CD4-positive, alpha-beta T cell (primary cell): ENCODE measurements at places on chromosomes 1 and 21.

- H3K27me3 ChIP-seq: no peaks in the 10 kb centered on the region
- no peak for DNase-seq
- H3K4me3 ChIP-seq: no peak overlapping the region
- peaks cover 30% of the 10 kb centered on the region for H3K36me3 ChIP-seq
These were observed 10.9 kb upstream of the METTL25B start for GRCh38 chr1:156717351-156717750.

DNA sequence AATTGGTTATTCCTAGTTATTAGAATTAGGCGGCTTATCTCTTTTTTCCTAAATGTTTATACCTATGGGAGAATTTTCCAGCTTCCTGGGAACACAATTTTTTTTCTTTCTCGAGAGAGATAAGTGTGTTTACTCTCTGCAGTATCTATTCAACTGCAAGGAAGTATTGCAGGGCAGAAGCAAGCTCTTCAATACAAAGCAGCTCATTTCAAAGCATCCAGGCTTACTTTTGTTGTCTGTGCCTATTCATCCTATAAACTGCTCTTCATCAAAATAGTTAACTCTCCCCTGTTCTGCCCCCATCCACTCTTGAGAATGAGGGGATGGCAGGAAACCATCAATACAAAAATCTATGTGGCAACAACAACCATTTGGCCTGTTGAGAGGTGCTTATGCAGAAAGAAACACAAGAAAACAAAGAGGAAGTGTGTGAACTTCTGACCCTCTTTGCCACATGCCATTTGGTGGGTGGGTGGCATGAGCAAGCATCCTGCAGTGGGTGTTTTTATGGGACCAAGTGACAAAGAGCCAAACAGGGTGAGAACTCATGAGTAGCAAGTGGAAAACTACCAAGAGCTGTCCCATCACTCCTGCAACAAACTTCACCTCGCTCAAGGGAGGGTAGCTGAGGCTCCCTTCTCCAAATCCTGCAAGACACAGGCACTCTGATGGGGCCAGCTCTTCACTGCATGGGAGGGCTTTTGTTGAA lies 50.6 kb upstream of the MRPS6 start:
- no peak overlapping the region for H3K27ac ChIP-seq
- H3K27me3 ChIP-seq: no peaks in the 10 kb centered on the region
- H3K4me1 ChIP-seq: peaks cover 18% of the 10 kb centered on the region
- no peak overlapping the region for H3K4me3 ChIP-seq

DNA sequence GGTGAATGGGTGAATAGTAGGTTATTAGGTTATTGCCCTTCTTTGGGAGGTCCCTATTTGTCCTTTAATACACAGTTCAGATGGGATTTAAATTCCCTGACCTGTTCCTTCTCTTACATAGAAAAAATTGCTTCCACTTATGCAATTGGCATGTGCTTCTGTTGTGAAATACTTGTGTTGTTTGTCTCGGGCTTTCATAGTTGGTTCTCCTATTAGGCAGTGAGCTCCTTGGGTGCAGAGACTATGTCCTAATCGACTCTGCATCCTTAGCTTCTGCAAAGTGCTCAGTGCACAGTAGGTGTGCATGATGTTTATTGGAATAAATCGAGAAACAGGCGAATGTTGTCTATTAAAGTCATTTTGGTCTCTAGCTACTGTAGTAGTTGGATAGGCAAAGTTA lies 1.3 kb upstream of the PDE4B start:
- no peaks in the 10 kb centered on the region for H3K4me1 ChIP-seq
- H3K27ac ChIP-seq: no peak overlapping the region
- peaks cover 14% of the 10 kb centered on the region for H3K27me3 ChIP-seq

DNA sequence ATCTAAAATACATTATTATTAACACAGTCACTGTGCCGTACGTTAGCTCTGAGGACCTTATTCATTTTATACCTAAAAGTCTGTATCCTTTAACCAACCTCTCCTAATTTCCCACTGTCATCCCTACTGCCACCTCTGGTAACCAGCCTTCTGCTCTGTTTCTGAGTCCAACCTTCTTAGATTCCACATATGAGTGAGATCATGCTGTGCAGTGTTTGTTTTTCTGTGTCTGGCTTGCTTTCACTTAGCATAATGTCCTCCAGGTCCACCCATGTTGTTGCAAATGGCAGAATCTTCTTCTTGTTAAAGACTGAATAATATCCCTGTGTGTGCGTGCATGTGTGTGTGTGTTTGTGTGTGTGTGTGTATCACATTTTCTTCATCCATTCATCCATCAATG lies 64.2 kb downstream of the ETS2 start:
- H3K36me3 ChIP-seq: no peaks in the 10 kb centered on the region
- no peak overlapping the region for H3K27ac ChIP-seq
- H3K4me3 ChIP-seq: no peak overlapping the region
- no peaks in the 10 kb centered on the region for H3K27me3 ChIP-seq

DNA sequence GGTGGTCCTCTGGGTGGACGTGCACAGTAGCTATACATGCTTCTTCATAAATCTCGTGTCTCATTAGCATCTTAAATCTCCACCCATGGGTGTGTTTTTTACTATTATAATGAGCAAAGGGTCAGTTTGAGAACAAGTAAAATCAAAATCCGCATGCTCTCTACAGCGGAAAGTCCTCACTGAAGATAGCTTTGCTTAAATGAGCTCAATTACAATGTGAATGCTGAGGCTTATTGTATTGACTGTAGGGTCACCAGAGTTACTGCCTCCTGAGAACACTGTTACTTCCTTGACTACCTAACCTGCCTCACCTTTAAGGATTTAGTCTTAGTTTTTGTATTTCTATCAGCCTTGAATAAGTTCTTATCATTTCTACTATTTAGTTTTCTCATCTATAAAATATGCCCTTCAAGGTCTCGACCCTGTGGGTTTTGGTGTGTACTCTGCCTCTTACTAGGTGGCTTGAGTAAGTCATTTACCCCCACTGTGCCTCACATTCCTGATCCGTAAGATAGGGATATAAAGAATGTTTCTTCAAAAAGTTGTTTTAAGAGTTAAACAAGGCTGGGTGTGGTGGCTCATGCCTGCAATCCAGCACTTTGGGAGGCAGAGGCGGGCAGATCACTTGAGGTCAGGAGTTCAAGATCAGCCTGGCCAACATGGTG lies 7.9 kb downstream of the SLAMF7 start:
- H3K27ac ChIP-seq: no peak overlapping the region
- H3K4me1 ChIP-seq: peaks cover 36% of the 10 kb centered on the region
- no peaks in the 10 kb centered on the region for H3K27me3 ChIP-seq
- H3K4me3 ChIP-seq: no peak overlapping the region
- H3K36me3 ChIP-seq: no peaks in the 10 kb centered on the region

- H3K4me1 ChIP-seq: no peaks in the 10 kb centered on the region
- DNase-seq: no peak
- H3K36me3 ChIP-seq: no peaks in the 10 kb centered on the region
- no peak overlapping the region for H3K27ac ChIP-seq
- H3K27me3 ChIP-seq: no peaks in the 10 kb centered on the region
These were observed 455.5 kb downstream of the TTLL7 start for GRCh38 chr1:83543222-83543973.

DNA sequence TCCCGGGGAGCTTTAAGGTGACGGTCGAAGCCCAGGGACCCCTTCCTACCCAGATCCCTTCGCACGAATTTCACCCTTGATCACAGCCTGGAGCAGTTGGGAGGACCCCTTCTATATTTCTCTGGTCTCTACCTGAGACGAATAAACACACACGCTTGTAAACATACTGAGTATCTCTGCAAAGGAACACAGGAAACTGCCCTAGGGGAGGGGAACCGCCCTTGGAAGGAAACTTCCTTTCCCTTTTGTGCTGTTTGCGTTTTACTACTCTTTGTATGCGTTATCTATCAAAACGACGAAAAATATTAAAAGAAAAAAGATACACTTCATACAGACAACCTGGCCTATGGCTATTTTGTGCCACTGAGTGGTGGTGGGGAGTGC lies 750 bp downstream of the NECAP2 start:
- peaks cover 43% of the 10 kb centered on the region for H3K36me3 ChIP-seq
- no peak for DNase-seq

- no peak overlapping the region for H3K4me3 ChIP-seq
- DNase-seq: no peak
- H3K4me1 ChIP-seq: no peaks in the 10 kb centered on the region
- H3K36me3 ChIP-seq: no peaks in the 10 kb centered on the region
- H3K27me3 ChIP-seq: no peaks in the 10 kb centered on the region
These were observed 1051.7 kb downstream of the TTLL7 start for GRCh38 chr1:82947278-82947677.

GRCh38 chr1:172628401-172628800 lies 30.5 kb upstream of the FASLG start:
- no peak for DNase-seq
- no peak overlapping the region for H3K4me3 ChIP-seq
- H3K27ac ChIP-seq: no peak overlapping the region
- no peaks in the 10 kb centered on the region for H3K27me3 ChIP-seq
- no peaks in the 10 kb centered on the region for H3K36me3 ChIP-seq

GRCh38 chr1:16094453-16095158 lies 21.2 kb upstream of the FAM131C start:
- DNase-seq: no peak
- H3K27ac ChIP-seq: no peak overlapping the region
- no peak overlapping the region for H3K4me3 ChIP-seq
- no peaks in the 10 kb centered on the region for H3K36me3 ChIP-seq
- H3K4me1 ChIP-seq: no peaks in the 10 kb centered on the region

GRCh38 chr1:235442788-235443429 lies 61.3 kb downstream of the B3GALNT2 start:
- peaks cover 58% of the 10 kb centered on the region for H3K36me3 ChIP-seq
- H3K4me1 ChIP-seq: no peaks in the 10 kb centered on the region
- H3K4me3 ChIP-seq: no peak overlapping the region
- DNase-seq: no peak

GRCh38 chr1:39996396-39997004 lies 41.6 kb downstream of the MFSD2A start:
- no peak overlapping the region for H3K4me3 ChIP-seq
- DNase-seq: no peak
- no peaks in the 10 kb centered on the region for H3K27me3 ChIP-seq
- H3K4me1 ChIP-seq: peaks cover 15% of the 10 kb centered on the region
- no peak overlapping the region for H3K27ac ChIP-seq

- H3K4me3 ChIP-seq: no peak overlapping the region
- no peaks in the 10 kb centered on the region for H3K36me3 ChIP-seq
- no peaks in the 10 kb centered on the region for H3K27me3 ChIP-seq
- H3K27ac ChIP-seq: no peak overlapping the region
These were observed 2.6 kb upstream of the RNF2 start for GRCh38 chr1:185042737-185043136.

DNA sequence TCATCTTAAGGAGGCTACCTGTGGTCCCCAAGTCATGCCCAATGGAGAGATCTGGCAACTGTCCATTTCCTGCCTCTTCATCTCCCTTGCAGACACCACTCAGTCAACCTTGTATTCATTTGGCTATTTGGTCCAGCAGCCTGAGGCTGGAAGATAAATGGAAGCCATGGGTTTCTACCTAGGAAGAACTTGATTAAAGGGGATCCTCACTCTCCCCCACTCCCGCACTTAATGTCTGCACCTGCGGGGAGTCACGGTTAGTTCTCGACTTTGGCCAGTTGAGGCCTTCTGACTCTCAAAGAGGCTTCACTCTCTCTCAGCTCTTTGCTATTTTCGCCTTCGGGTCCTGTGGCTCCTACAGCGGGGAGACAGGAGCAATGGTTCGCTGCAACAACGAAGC lies 8.4 kb upstream of the ATXN7L2 start:
- peaks cover 4% of the 10 kb centered on the region for H3K4me1 ChIP-seq
- no peak overlapping the region for H3K27ac ChIP-seq
- H3K4me3 ChIP-seq: no peak overlapping the region
- H3K36me3 ChIP-seq: no peaks in the 10 kb centered on the region
- H3K27me3 ChIP-seq: peaks cover 32% of the 10 kb centered on the region
- DNase-seq: no peak

- H3K27me3 ChIP-seq: no peaks in the 10 kb centered on the region
- H3K4me1 ChIP-seq: no peaks in the 10 kb centered on the region
- no peak overlapping the region for H3K4me3 ChIP-seq
- no peak for DNase-seq
- H3K27ac ChIP-seq: no peak overlapping the region
These were observed 21.3 kb downstream of the SERINC2 start for GRCh38 chr1:31434101-31434871.

- no peak for DNase-seq
- H3K27me3 ChIP-seq: no peaks in the 10 kb centered on the region
- no peak overlapping the region for H3K27ac ChIP-seq
- H3K4me3 ChIP-seq: no peak overlapping the region
- no peaks in the 10 kb centered on the region for H3K4me1 ChIP-seq
These were observed 50.5 kb downstream of the SIK1 start for GRCh38 chr21:43376478-43376882.

GRCh38 chr1:9809100-9809510 lies 14.7 kb downstream of the CLSTN1 start:
- H3K27ac ChIP-seq: no peak overlapping the region
- peaks cover 32% of the 10 kb centered on the region for H3K4me1 ChIP-seq
- DNase-seq: no peak

- no peaks in the 10 kb centered on the region for H3K36me3 ChIP-seq
- H3K4me3 ChIP-seq: no peak overlapping the region
- no peak for DNase-seq
- no peaks in the 10 kb centered on the region for H3K27me3 ChIP-seq
These were observed 50.6 kb downstream of the KIF26B start for GRCh38 chr1:245205396-245205795.

- H3K27ac ChIP-seq: no peak overlapping the region
- no peak for DNase-seq
- H3K4me3 ChIP-seq: no peak overlapping the region
- no peaks in the 10 kb centered on the region for H3K27me3 ChIP-seq
These were observed 23.7 kb downstream of the NKAIN1 start for GRCh38 chr1:31216016-31216415.

- H3K36me3 ChIP-seq: no peaks in the 10 kb centered on the region
- H3K4me3 ChIP-seq: no peak overlapping the region
- peaks cover 6% of the 10 kb centered on the region for H3K4me1 ChIP-seq
These were observed 5.1 kb upstream of the HP1BP3 start for GRCh38 chr1:20792196-20792595.

- DNase-seq: no peak
- H3K4me1 ChIP-seq: no peaks in the 10 kb centered on the region
- no peaks in the 10 kb centered on the region for H3K27me3 ChIP-seq
- no peak overlapping the region for H3K27ac ChIP-seq
These were observed 114.0 kb downstream of the GREM2 start for GRCh38 chr1:240497908-240498307.

DNA sequence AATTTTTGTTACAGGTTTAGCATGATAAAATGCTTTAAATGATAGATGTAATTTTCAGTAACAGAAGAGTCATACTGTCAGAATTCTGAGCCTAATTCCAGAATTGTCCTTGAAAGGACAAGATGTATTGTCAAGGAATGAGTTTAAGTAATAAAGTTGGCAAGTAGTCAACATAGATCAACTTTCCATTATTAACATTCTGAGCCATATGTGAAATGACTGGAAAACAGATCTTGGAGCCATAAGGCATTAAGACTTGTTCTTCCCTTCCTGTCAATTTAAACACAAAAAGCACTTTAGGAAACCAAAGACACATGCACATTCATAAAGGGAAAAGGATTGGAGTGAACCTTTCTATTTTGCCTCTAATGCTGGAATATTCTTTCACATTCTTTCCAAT lies 107.0 kb downstream of the ODF2L start:
- no peaks in the 10 kb centered on the region for H3K36me3 ChIP-seq
- no peak for DNase-seq
- H3K27ac ChIP-seq: no peak overlapping the region
- H3K27me3 ChIP-seq: no peaks in the 10 kb centered on the region
- H3K4me1 ChIP-seq: no peaks in the 10 kb centered on the region
